ENCODE measurements at places on chromosomes 2 and 18.

DNA sequence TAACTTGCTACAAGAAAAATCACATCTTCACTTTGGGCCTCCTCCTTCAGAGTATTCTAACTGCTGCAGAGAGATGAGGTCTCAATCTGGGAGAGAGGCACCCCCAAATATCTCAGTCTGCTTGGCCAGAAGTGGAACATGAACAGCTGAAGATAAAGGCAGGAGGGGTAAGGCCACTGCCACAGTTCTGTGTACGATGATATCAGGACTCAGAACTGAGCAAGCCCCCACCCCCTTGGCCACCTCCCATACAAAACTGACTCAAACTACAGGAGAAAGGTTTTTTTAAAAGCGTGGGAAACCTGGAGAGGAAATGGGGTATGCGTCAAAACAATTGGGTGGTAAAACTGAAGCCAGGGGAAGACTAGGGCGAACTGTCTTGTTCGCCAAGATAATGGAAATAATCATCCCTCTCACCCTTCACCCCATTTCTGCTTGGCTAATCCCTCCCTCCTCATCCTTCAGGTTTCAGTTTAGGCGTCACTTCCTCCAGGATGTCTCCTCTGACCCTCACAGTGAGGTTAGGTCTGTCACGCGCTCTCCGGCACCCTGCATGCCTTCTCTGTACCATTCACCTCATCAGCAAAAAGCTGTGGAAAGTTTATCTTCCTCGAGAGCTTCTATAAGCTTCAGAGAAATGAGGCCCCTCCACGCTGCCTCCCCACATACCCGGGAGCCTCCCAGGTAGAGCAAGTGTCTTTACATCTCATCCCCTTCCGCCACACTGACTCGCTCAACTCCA, 64.4 kb downstream of the SFXN5 start:
- no peak for DNase-seq

DNA sequence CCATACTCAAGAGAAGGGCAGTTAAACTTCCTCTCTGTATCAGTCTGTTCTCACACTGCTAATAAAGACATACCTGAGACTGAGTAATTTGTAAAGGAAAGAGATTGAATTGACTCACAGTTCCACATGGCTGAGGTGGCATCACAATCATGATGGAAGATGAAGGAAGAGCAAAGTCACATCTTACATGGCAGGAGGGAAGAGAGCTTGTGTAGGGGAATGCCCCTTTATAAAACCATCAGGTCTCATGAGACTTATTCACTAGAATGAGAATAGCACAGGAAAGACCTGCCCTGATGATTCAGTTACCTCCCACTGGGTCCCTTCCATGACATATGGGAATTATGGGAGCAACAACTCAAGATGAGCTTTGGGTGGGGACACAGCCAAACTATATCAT, 1.4 kb upstream of the IL36B start:
- no peak for DNase-seq

- DNase-seq, result no peak
These were observed 5.7 kb downstream of the RNU4ATAC start for GRCh38 chr2:121536347-121536746.

DNA sequence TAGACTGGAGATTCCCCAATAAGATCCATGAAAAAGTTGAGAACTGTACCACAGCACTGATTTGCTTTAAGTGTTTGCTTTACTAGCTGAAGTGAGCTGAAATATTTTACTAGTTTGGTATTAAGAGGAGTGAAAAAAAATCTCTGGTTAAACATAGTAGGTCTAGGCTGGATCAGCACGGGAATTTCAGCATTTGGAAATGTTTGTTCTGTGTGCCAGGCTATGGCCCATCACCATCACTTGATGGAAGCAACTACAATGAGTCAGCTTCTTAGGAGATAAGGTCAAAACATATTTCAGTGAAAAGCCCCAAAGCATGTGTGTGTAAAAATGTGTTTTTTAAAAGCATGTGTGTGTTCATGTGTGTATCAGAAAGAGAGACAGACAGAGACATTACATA, 131.4 kb upstream of the DNMT3A start:
- no peak for DNase-seq

DNA sequence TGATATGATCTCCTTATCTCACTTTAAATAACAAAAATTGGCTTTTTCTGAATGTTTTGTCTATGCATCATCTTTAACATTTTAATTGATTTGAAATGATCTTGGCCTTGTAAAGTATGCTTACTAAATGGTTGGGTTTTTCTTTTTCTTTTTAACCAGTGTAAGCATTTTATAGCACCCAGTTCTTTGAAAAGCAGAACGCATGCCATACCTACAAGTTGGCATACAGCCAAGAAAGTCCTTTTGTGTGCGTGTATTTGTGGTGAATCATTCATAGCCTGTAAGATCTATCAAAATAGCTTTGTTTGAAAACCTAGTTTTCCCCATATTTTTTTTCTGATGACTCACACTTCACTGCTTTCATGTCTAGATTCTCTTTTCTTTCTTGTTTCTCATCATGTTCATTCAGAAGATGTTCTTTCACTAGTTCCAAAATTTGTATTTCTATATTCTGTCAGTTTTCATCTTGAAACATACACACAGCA, 4.1 kb upstream of the VRK2 start:
- DNase-seq, result no peak

GRCh38 chr2:166106431-166107015, 21.3 kb downstream of the SCN1A start:
- no peak for DNase-seq

- DNase-seq, result no peak
These were observed 25.3 kb downstream of the LCLAT1 start for GRCh38 chr2:30472326-30472725.

GRCh38 chr2:183723278-183723677, 599.0 kb downstream of the NUP35 start:
- no peak for DNase-seq

DNA sequence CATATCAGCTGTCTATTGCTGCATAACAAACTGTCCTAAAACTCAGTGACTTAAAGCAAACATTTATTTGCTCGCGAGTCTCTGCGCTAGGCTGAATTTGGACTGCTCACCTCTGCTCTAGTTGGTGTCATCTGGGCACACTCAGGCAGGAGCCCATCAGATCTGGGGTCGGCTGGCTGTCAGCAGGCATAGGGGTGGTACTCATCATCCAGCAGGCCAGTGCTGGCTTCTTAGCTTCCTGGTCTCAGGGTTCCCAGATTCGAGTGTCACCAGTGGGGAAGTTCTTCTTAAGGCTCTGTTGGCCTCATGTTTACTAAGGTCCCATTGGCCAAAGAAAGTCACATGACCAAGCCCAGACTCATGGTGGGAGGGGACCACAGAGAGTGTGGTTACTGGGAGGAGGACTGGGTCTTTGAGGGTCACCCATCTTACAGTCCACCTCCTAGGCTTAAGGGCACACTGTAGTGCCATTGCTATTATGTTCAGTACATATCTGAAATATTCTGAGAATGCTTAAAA, 71.6 kb upstream of the ATG16L1 start:
- no peak for DNase-seq

DNA sequence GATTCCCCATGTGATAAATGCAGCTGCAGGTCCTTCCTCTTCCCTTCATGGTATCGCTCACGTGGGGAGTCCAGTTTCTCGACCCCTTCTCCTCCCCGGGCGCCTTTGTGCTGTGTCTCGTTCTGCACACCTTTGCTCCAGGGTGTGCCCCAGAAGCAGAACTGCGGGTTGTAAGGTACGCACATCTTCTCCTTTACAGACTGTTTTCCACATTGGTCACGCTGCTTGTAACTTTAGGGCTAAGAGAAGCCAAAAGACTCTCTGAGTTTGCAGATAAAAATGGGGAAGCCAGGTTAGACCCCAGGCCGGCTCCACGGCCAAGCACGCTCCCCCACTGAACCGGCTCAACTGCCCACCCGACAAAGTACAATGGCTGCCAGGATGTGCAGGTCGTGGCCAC, 45.9 kb upstream of the TFCP2L1 start:
- peak; percentile 28 for DNase-seq

DNA sequence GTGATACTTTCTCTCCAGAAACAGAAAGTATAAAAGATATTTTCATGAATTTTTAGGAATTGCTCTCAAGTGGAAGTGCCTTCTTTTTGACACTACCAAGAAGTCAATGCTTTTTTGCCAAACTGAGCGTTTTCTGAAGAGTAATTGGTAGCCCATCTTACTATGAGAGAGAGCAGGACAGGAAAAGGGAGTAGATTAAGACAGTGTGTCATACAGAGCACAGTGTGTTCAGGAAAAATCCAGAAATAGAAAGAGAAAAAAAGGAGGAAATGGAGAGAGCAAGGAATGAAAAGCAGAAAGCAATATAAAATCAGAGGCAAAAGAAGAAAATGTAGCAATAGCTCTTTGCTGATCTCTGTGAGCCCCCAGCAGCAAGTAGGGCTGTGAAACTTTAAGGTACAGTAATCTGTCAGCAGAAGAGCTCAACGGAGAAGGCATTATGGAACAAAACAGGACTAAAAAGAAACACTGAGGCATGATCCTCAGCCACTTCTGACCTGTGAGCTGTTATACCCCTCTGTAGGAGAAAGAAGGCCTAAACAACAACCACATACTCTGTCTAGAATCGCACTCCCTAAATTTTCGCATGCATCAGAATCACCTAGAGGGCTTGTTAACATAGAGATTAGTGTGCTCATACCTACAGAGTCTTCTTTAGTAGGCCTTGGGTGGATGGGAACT, 15.0 kb upstream of the PGAP1 start:
- no peak for DNase-seq

DNA sequence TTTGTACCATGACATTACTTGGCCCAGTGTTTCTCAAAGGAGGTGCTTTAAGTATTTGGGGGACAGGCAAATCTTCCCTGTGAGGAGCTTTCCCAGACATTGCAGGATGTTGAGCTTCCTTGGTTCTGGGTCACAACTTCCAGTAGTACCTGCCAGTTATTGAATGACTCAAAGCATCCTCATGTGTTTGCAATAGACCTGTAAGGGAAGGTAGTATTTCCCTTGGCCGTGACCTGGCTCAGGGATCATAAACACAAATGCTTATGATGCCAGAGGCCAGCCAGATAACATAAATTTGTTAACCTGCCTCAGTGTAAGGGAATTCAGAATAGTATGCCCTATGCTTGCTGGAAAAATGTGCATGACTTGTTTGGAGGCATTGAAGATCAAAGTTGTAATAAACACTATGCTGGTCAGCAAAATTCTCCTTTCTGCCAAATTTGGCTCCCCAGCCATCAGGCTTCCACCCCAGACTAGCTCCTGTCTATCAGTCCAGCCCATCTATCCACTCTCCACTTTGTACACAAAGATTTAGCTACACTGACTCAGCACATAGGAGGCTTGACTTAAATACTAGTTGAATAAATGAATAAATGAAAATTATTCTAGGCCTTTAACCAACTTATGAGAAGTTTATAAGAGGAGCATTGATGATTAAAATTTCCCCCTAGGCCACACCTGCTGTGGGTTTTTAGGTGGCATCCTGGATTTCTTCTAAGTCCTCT, 102.0 kb upstream of the EFEMP1 start:
- DNase-seq, result no peak

- no peak for DNase-seq
These were observed 247.1 kb upstream of the UBE2E3 start for GRCh38 chr2:180733330-180733729.

DNA sequence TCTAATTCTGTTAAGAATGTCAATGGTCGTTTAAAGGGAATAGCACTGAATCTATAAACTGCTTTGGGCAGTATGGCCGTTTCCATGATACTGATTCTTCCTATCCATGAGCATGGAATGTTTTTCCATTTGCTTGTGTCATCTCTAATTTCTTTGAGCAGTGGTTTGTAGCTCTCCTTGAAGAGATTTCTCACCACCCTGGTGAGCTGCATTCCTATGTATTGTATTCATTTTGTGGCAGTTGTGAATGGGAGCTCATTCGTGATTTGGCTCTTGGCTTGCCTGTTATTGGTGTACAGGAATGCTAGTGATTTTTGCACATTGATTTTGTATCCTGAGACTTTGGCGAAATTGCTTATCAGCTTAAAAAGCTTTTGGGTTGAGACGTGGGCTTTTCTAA, 38.3 kb upstream of the WDR75 start:
- DNase-seq, result no peak

DNA sequence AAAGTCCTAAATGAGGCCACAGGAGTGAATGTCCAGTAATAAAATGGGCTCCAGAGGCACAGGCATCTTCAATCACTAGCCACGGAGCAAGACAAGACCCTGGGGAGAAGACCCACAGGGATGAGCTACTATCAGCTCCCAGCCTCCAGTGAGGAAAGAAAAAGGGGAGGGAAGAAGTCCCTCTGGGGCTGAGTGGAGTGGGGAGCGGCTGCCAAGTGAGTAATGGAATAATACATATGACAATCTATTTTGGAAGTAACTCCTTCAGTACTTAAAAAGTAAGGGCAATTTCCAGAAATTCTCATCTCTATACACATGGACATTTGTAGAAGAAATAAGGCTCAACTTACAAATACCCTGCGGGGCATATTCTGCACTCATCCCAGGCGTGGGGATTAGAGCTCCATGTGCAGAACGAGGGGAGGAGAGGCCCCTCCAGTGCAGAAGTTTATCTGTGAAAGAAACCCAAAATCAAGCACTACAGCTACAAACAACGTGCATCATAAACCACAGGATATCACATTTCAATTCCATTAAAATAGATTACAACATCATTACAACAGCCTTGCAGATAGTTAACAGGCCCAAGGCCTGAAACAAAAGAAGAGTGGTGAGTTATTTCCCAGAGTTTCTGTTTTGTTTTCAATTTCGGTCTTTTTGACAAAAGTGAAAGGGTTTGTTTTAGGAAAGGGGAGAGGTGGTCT, 84.9 kb downstream of the BCL11A start:
- DNase-seq, result no peak

- no peak for DNase-seq
These were observed 300.4 kb downstream of the KCNS3 start for GRCh38 chr2:18178736-18179349.

- DNase-seq, result no peak
These were observed 56.0 kb downstream of the DGKD start for GRCh38 chr2:233410196-233410760.

DNA sequence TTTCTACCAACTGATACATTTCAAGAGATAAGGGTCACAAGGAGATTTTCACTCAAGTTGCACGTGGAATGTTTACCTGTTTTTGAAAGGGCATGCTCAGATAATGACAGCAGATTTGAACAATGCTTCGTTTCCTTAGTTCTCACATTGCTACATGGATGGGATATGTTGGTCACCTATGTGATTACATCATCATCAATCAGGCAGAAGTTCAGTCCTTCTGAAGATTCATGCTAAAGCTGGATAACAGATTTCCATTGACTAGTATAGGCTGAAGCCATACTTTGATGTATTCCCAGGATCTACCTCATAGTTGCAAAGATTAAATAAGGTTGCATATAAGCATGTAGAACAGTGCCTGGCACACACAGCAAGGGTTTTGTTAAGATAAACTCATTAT, 19.7 kb downstream of the TCF7L1 start:
- no peak for DNase-seq

GRCh38 chr2:28927878-28928277, 33.4 kb downstream of the WDR43 start:
- no peak for DNase-seq

Measured in spleen (tissue), 13 donors.